ENCODE measurements at places on chromosomes 3 and 15.

DNA sequence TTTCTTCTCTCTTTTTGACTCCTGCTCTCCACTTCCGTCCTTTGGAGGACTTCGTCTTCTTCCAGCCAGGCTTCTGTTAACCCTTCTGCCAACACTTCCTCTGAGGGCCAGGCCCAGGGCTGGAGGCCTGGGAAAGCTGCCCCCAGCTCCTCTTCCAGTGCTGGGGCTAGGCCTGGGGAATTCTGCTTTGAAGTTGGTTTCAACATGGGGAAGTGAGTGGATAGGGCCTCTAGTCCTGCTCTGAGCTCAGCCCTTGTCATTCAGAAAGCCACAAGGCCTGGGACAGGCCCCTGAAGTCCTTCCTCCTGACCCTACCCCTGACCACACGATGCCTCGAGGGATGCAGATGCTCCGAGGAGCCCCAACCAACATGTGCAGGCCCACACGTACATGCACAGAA, 53.9 kb upstream of the HERC1 start:
- no peak for DNase-seq

- DNase-seq: no peak
Observed at GRCh38 chr3:175956964-175957363, 1097.8 kb downstream of the NAALADL2 start.

DNA sequence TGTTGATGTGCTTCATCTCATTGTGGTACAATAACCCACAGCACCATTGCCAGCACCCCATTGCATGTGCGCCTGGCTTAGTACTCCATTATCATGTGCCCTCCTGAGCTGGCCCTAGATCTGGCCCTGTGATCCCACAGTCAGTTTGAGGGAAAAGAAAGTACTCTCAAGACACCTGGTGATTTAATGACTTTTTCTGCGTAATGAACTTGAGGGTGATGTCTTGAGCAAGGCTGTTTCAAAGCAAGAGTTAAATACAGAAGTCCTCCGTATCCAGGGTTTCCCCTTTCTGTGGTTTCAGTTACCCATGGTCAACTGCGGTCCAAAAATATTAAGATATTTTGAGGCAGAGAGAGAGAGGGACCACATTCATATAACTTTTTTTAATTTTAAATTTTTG, 16.3 kb downstream of the C3orf20 start:
- no peak for DNase-seq

- no peak for DNase-seq
Observed at GRCh38 chr3:112627419-112627818, 13.5 kb downstream of the CCDC80 start.

DNA sequence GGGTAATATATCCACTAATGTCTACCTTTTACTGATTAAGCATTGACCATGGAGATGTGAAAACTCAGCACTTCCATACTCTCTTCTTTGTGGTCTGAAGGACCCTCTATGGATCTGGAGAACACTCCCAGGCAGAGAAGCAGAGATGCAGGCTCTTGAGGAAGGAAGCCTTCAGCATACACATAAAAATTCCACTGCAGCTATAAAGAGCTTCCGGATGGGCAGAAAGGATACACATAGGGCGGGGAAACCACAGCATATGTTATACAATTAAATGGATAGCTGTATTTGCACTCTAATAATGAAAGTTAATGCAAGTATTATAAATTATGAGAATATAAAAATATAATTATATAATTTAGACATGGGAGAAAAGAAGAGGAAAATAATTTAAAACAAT, 1258.2 kb upstream of the ALCAM start:
- DNase-seq: no peak

- DNase-seq: peak; percentile 88
Observed at GRCh38 chr3:49007771-49008528, 759 bp downstream of the WDR6 start.
